Activated CD8-positive, alpha-beta memory T cell treated with anti-CD3 and anti-CD28 coated beads for 1 hour (primary cell): ENCODE measurements at places on chromosomes 11 and 22.

DNA sequence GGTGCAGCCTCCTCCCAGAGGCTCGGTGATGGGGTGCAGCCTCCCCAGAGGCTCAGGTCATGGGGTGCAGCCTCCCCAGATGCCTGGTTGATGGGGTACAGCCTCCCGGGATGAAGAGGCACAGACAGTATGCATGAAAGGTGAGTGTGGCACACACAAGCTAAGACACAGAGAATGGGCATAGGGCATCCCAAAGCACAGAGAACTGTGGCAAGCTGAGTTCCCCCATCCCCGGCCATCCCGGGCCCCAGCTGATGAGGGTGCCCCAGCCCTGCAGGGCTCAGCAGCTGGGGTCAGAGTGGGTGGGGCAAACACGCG, 4.8 kb upstream of the SYT8 start:
- DNase-seq = no peak

DNA sequence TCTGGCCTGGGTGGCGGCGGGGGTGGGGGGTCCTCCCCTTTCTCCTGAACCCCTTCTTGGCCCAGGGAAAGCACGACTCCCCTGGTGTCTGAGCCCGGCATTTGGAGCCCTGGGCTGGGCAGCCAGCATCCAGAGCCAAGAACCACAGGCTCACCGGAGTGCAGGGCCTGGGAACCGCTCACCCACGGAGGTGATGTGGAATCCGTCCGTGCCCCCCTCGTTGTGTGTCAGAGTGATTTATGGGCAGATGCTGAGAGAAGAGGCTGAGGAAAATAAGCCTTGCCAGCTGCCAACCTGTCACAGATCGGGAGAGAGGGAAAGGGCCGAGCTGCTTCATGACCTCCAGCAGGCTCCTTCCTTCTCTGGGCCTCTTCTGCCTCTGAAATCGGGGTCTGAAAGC, 33.7 kb downstream of the WNT11 start:
- no peak for DNase-seq

GRCh38 chr22:38549101-38549894, 20.7 kb downstream of the DMC1 start:
- no peak for DNase-seq

GRCh38 chr11:130448039-130448415, 418 bp upstream of the ADAMTS15 start:
- DNase-seq = no peak

- no peak for DNase-seq
Observed at GRCh38 chr11:80778432-80778831, 1337.6 kb upstream of the TENM4 start.

DNA sequence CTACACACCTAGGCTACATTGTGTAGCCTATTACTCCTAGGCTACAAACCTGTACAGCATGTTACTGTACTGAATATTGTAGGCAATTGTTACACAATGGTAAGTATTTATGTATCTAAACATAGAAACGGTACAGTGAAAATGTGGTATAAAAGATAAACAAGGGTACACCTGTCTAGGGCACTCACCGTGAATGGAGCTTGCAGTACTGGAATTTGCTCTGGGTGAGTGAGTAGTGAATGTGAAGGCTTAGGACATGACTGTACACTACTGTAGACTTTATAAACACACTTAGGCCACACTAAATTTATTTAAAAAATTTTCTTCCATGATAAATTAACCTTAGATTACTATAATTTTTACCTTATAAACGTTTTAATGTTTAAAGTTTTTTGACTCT, 171.7 kb upstream of the NCAM1 start:
- DNase-seq = no peak
